Activated CD8-positive, alpha-beta memory T cell treated with anti-CD3 and anti-CD28 coated beads, Interleukin-2, amount 10 ng/mL, durations not matched to agents 7 days and 5 days (primary cell): ENCODE measurements at places on chromosomes 12 and 14. TPM values are rescaled to one million over a fixed set of nuclear protein-coding genes. Genes with fewer than 3 reads are reported as not detected.

The TMEM263 gene
- total RNA-seq: 28.8 TPM

- DNase-seq: no peak
These were observed 94.2 kb upstream of the FGD4 start for GRCh38 chr12:32305163-32305562.

The HOTAIR gene
- total RNA-seq: not detected

The GLS2 gene
- total RNA-seq: 1.4 TPM

- peak; percentile 52 for DNase-seq
These were observed 2.0 kb upstream of the MDM1 start for GRCh38 chr12:68334132-68334531.

DNA sequence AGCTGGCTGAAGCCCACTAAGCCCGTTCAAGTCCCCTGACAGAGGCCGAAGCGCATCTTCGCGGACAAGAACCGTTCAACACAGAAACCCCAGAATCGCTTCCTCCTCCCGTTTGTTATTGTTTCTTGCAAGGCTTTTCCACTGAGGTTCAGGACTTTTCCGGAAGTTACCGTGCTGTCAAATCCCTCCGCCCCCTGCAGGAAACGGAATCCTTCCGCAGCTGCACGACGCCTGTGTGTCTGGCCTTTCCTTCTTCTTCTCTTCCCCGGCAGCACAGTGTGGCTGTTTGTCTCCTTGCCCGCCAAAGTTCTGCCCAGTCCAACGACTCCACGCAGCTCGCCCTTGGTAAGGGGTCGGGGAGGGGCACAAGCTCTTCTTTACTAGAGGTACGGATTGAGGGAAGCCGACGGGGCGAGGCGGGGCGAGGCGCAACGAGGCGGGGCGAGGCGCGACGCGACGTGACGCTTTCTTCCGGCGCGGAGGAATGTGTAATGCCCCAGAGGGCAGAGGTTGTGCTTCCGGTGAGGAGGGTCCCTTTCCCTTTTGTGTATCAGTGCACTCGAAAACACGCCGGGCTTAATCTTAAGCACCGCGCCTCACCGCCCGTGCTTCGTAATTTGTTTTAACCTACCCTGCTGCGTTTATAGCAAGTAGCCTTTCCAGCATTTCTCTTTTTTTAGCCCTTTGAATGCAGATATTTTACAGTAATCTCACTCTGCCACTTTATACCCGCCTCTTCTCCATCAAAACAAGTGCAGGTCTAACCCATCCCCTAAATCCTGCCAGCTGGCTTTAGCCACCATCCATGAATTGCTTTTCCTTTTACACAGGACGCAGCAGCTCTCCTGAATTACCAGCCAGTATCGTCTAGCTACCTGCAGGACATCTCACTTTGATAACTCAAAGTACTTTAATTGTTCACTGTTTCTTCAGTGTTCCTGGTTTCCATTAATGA, at the start of gene KDM5A:
Gene KDM5A, minus strand, starts transcription at position 179 of the 955 bp plus-strand sequence. CDS start 229 bp downstream, outside the sequence.
- DNase-seq: peak; percentile 94

The ASCL4 gene
- total RNA-seq: not detected

DNA sequence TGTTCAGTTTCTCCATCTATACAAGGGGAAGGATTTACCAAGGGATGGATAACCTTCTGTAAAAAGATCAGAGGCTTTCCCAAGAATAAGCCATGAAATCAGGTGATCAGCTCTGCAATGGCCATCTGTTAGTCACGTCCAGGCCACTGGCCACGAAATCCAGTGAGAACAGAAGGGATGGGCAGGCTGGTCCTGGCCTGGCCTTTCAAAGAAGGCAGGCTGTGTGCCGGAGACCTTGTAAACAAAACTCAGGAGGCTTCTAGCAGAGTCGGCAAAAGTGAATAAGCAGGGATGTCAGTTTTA, 68.5 kb downstream of the RNF34 start:
- DNase-seq: no peak

- DNase-seq: no peak
These were observed 167.3 kb downstream of the PRKCH start for GRCh38 chr14:61488417-61489401.

GRCh38 chr12:87413784-87414183, 615.4 kb downstream of the C12orf50 start:
- no peak for DNase-seq

DNA sequence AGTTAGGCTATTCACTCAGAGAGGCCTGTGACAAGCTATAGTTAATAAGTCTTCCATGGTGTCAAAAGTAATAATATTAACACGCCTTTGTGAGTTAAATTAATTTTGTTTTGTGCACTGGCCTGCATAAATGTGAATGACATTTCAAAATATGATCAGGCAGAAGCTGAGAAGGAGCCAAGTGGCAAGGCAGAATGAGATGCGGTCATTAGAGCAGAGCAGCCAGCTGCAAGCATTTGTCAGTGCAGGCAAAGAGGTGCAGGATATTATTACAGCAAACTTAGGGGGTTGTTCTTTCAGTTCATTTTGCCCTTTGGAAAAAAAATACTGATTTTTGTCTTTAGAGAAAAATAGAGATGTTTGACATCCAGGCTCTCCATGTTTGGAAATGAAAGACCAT, 364.5 kb downstream of the PAWR start:
- DNase-seq: no peak

DNA sequence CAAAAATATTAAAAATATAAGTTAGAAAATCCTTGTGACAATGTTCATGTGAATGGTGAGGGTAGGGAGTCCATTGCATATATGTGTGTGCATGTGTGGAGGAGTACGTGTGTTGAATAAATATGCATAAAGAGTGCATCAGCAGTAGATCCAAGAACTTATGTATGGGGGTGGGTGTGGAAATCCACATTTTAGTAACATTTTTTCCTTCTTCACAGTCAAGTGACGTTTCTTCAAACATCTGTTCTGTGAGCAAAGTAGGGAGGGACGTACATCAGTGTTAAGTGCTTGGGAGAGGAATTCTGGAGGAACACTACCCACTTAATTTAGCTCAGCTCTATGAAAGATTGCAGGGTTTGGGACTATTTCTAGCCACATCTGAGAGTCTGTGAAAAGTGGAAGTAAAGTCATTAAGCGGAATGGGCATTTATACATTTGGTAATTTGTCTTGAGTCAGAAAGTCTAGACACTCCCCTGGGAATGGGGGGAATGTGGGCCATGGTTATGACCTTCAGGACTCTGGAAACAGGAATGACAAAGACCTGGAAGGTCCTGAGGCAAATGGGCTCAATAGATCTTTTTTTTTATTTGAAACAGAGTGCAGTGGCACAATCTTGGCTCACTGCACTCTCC, 156.4 kb upstream of the PLXNC1 start:
- DNase-seq: no peak

DNA sequence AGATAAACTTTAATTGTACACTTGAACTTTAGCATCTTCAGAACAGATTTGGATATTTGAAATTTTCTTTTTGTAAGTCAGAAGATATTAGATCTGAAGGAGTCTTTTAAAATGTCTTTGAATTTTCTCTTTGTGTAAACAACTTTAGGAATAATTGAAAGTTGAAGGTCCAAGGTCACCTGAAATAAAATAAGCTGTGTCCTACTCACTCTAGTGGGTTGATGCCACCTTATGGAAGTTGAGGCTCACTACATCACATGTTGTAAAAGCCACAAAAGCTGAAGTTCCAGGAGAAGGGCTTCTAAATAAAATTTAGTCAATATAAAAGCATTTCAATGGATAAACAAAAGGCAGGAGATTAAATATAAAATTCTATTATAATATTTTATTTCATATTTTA, 122.0 kb upstream of the ATXN7L3B start:
- no peak for DNase-seq

The ASB2 gene
- 177 TPM for total RNA-seq

GRCh38 chr12:130357729-130358330, 20.1 kb downstream of the PIWIL1 start:
- no peak for DNase-seq

- no peak for DNase-seq
These were observed 666.0 kb downstream of the MED13L start for GRCh38 chr12:115611477-115611876.

The SMIM10L1 gene
- total RNA-seq: 9.0 TPM

The MYH6 gene
- 0.23 TPM for total RNA-seq
